Activated naive CD4-positive, alpha-beta T cell treated with anti-CD3 and anti-CD28 coated beads, Interleukin-2, amount 50 U/mL, for 72 hours (primary cell): ENCODE measurements at places on chromosomes 11 and 22. TPM values are rescaled to one million over a fixed set of nuclear protein-coding genes. Genes with fewer than 3 reads are reported as not detected.

- DNase-seq = peak; percentile 42
Measured at GRCh38 chr11:3134651-3135480, 30.2 kb downstream of the OSBPL5 start.

- DNase-seq = peak; percentile 92
Measured at GRCh38 chr22:29167032-29167911, 38.4 kb upstream of the EMID1 start.

C11orf91 gene
- total RNA-seq = not detected

USH1C gene
- not detected for total RNA-seq

DNA sequence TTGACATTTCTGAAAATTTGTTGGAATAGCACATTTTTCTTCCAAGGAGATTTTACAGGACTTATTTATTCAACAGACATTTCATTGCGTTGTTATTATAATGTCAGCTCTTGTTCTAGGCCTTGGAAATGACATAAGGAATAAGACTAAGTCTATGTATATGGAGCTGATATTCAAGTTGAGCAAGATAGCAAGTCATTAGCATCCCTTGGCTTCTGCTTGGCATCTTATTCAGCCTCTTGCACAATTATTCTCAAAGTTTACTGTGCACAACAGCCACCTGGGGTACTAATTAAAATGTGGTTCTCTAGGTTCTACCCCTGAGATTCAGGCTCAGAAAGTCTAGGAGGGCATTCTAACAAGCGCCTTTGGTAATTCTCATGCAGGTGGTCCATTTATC is 304.8 kb upstream of the DDI1 start:
- DNase-seq = no peak

GRCh38 chr11:10443721-10444235 is 11.3 kb upstream of the AMPD3 start:
- DNase-seq = no peak

GRCh38 chr11:57330029-57330428 is 5.3 kb upstream of the TNKS1BP1 start:
- DNase-seq = no peak

DNA sequence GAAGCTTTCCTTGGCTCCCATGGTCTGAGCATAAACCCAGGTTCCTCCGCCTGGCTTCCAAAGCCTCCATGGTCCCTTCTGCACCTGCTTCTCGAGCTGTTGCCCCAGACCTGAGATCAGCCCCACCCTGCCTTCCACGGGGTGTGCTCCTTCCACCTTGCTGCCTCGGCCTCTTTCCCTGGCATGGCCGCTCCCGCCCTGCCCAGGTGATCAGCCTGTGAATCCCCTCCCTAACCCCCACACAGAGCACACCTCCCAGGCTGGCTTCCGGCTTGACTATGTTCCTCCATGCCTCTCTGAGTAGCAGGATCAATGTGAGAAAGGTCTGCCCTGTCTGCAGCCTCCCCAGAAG is 2.7 kb upstream of the PPP6R3 start:
- no peak for DNase-seq

GRCh38 chr11:69648679-69649575 is 8.0 kb downstream of the CCND1 start:
- DNase-seq = no peak

RIMBP3B gene
- total RNA-seq = 0.07 TPM

CCDC15 gene
- 5.3 TPM for total RNA-seq

- DNase-seq = no peak
Measured at GRCh38 chr11:82794490-82794889, 60.8 kb upstream of the FAM181B start.

DNA sequence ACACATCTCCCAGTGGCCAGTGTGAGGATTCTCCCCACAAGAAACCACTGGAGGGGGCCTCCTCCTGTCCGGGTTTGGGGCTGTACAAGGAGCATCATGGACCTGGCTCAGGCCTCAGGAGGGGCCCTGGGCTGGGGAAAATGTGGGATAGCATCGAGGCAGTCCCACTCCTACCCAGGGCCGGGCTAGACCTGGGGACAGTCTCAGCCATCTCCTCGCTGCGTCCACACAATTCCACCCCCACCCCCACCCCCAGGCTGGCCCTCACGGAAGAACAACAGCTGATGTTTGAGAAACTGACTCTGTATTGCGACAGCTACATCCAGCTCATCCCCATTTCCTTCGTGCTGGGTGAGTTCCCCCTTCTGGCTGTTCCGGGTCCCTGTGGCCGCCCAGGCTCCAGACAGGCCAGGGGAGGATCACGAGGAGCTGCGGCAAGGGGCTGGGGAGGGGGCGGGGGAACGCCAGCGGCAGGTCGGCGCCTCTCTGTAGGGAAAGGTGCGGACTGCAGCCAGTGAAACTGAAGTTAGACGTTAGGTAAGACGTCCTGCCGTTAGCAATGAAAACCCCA is 4.8 kb downstream of the BEST1 start:
- DNase-seq = no peak

DNA sequence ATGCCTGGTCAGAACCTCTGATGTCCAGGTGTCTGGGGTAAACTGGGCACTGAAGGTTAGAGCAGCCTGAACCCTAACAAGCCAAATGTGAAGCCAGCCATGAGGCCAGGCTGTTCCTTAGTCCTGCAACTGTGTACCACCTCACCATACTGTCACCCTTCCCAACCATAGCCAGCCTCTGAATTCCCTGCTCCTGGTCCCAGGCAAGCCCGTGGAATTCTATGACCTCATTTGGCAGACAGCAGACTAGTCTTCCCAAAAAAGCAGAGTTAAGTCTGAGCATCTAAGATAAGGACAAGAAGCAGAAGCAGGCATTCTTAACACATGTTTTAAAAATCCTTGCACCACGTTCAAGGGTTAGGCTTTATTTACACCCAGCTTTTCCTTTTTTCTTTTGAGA is 134.8 kb downstream of the C11orf58 start:
- DNase-seq = no peak

DDX25 gene
- total RNA-seq = 4.2 TPM

DNA sequence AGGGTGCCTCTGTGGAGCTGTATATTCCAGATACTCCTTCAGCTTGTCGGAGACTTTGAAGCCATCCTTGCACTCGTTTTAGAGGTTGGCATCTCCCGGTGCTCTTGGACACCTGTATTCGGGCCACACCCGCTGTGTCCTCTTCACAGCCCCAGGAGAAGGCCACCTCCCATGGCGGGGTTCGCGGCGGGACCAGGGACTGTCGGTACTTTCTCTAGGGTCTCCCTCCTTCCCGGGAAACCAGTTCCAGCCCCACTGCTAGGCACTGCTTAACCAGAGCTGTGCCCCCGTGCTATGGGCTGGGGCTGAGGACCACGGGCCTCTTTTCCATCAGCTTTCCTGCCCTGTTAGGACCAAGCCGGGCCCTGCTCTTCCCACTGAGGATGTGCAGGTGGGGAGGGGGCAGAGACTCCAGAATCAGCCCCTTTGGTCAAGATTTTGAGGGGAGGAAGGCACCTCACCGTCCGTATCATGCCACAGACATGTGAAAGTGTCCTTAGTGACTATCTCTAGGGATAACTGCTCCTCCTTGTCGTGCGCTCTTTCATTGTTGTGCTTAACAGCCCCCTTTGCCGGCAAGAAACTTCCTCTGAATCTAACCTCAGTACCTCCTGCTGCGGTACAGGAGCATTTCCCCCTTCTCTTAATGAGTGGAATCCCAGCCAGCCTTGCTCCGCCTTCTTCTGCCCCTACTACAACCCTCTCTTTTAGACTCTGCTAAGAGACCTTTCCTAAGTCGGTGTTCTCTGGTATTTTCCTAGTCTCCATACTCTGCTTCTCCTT is 1.2 kb upstream of the B3GAT1 start:
- no peak for DNase-seq

DNA sequence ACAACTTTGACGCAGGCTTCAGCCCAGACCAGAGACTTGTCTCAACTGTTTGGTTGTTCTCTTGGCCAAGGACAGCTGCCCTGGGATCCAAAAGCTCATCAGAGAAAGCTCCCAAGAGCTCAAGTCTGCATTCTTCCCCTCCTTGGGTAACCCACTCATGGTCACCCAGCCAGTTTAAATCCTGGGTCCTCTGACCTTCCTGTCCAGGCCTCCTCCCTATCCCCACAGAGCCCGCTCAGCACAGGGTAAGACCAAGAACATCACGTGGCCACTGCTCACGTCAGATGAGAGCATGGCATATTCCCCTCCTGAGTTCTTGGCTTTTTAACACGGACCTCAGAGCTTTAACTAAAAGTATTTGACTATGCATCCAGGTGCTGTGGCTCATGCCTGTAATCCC is 25.8 kb downstream of the TSKU start:
- no peak for DNase-seq

GRCh38 chr11:63494975-63495374 is 4.0 kb upstream of the PLAAT5 start:
- DNase-seq = no peak

DNA sequence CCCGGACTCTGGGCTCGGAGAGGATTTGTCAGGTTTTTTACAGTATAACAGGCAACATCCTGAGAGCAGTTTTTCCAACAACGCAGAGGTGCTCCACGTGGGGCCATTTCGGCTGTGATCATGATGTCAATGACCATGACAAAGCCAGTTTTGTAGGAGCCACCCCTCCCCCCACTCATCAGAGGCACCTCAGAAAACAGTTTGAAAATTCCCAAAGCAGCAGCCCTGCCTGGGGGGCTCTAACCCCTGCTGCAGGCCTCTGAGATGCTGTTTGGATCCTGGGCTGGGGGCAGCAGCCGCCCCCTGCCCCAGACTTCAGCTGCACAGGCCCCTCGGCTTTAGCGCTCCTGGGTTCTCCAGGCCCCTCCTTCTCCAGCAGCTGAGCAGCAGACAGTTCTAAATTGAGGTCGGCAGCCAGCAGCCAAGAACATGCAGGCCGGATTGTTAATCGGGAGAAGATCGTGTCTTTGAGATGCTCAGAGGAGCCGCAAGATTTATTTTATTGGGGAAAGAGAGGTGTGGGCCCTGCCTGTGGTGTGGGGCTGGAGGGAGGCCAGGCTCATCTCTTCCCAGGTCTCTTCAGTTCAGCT is 19.4 kb downstream of the NFAM1 start:
- no peak for DNase-seq

GRCh38 chr11:66172146-66172545 is 96.3 kb upstream of the RAB1B start:
- DNase-seq = no peak

GRCh38 chr11:130760515-130761125 is 155.7 kb downstream of the SNX19 start:
- no peak for DNase-seq

CNTF gene
- total RNA-seq = 4.2 TPM

DEFB131B gene
- total RNA-seq = not detected

DNA sequence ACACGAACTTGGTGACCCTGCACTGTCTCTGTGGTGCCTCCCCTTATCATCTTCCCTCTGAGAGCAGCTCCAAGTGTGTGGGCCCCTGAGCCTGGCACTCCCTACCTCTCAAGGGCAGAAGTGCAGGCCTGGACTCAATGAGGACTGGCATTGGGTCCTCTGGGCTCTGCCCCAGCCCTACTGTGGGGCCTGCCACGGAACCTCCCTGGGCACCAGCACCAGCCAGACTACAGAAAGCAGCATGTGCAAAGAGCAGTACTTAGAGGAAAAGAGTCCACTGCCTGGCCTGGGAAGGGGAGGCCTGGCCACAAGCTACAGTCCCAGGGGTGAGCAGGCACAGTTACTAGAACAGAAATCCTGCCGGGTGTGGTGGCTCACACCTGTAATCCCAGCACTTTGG is 222.5 kb downstream of the DSCAML1 start:
- no peak for DNase-seq

GPR83 gene
- total RNA-seq = 0.11 TPM

- DNase-seq = no peak
Measured at GRCh38 chr11:95444309-95445241, 213.6 kb upstream of the SESN3 start.

HYLS1 gene
- total RNA-seq = 7.0 TPM

NAV2 gene
- 0.27 TPM for total RNA-seq

GRCh38 chr11:44167046-44167445 is 71.6 kb downstream of the EXT2 start:
- no peak for DNase-seq

MB gene
- total RNA-seq = 0.47 TPM

- no peak for DNase-seq
Measured at GRCh38 chr11:115585361-115586024, 81.3 kb upstream of the CADM1 start.

DNA sequence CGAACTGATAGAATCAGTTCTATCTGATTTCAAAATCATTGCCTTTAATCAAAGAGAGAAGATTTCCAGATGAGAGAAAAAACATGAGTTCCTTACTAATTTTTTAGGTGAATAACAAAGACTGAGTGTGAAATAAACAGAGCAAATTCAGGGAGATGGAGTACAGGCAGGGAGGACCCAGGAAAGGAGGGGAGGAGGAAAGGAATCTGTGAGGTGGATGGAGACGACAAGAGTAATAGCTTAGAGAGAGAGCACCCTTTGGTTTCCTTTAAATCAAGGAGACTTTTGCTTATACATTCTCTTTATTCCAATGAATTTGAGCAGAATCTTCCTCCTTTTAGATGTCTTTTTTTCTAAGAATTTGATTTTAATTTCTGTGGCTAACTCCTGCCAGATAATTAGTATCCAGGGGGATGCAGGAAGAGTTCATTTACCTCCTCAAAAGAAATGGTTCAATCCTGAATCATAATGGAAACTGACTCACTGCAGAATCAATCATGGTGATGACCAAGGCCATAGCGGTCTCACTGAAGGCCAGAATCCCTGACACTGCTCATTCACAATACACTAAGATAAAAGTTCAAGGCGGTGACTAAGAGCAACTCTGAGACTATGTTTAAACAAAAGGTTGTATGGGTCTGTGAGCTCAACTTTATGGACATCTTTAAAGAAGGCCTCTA is 234.0 kb upstream of the ZC3H12C start:
- DNase-seq = no peak

GRCh38 chr11:110184456-110184855 is 91.3 kb downstream of the ZC3H12C start:
- DNase-seq = no peak

GRCh38 chr22:49093192-49093880 is 734.3 kb downstream of the BRD1 start:
- no peak for DNase-seq

DNA sequence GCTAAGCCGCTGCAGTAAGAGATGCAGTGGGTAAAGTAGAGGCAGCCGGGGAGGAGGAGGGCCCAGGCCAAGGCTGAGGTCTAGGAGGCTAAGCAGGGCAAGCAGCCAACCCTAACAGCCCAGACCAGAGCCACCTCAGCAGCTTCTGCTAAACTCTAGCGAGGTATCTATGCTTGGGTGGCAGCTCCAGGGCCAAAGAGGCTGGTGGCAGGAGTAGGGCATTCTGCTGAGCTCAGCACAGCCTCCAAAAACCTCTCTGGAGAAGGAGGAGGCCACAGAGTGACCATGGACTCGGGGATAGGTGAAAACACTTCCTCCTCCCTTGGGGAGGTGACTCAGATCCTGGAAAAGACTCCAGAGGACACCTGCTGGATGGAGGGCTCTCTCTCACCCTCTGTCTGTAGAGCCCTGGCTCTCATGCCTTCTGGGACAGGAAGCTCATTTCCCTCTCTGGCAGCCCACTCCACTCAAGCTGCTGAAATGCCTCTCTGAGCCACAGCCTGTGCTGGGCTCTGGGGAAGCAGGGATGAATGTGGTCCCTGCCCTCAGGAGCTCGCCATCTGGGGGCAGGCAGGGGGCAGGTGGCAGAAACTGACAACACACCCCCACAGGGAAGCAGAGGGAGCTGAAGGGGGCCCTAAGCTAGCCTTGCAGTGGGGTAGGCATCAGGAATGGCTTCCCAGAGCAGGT is 16.5 kb upstream of the TPBGL start:
- no peak for DNase-seq

- no peak for DNase-seq
Measured at GRCh38 chr11:11415901-11416300, 62.9 kb upstream of the CSNK2A3 start.

POTEH gene
- total RNA-seq = not detected

CARD10 gene
- total RNA-seq = 0.51 TPM

- no peak for DNase-seq
Measured at GRCh38 chr11:108221911-108222573, 396 bp downstream of the NPAT start.

APOA4 gene
- not detected for total RNA-seq

NTM gene
- not detected for total RNA-seq
